ENCODE measurements at places on chromosomes 11 and 22.

- DNase-seq: no peak
These were observed 192.1 kb upstream of the NCAM1 start for GRCh38 chr11:112769170-112769569.

GRCh38 chr11:128165572-128165971 is 421.8 kb downstream of the ETS1 start:
- DNase-seq: no peak

GRCh38 chr11:64670975-64671374 is 52.0 kb downstream of the NRXN2 start:
- no peak for DNase-seq

DNA sequence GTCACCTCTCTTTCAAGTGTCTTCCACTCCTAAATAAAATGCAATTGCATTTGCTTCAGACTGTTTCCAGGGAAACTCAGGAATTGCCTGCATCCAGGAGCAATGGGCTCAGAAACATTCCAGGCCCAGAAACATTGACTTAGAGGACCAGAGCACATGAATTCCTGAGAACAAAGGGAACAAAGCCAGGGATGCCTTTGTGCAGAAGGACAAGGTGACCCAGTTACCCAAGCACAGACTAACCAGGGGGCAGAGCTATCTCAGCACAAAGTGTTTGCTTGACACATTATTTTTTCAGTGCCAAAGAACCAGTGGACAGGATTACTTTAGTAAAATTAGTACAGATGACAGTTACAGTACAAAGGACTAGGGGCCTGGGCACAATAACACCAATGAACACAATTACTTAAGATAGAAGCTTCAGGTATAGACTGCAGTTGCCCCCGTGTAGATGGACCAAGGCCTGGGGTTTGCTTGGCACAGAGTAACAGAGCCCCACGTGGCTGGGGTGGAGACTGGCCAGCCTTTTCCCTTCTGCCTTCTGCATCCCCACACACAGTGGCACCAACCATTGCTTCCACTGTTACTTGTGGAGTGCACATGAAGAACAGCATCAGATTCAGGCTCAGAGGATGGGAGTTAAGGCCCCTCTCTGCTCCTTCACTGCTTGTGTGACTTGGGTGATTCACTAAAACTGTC is 500.8 kb downstream of the INSC start:
- no peak for DNase-seq

DNA sequence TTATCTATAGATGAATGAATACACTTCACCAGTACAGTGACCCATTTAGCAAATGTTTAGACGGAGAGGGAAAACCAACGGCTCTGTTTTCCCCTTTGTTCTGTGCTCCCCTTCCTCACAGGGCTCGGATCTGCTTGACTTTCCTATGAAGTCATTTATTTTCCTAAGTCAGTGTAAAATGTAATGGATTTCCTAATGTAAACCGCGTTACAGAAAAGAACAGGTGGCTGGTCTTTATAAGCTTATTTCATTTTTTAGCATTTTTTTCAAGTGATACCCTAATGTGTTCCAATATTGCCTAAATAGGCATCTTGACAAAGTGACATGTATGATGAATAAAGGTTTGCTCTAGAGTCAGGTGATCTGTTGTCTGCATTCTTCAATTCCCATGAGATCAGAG is 207.5 kb downstream of the PGR start:
- no peak for DNase-seq

DNA sequence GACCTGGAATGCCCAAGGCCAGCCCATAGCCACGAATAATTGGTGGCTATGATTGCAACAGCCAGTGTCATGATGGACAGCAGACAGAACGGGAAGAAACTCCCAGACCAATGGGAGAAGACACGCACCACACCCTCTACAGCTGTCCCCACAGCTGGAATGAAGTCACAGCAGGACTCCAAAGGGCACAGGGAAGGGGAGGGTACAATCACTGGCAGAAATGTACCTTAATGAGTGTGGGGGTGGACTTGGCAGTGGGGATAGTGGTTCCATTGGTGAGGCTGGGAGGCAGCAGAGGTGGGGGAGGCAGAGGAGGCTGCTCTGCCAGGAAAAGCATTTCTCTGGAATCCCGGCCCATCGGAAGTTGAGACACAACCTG is 52.9 kb downstream of the SGSM3 start:
- DNase-seq: no peak

DNA sequence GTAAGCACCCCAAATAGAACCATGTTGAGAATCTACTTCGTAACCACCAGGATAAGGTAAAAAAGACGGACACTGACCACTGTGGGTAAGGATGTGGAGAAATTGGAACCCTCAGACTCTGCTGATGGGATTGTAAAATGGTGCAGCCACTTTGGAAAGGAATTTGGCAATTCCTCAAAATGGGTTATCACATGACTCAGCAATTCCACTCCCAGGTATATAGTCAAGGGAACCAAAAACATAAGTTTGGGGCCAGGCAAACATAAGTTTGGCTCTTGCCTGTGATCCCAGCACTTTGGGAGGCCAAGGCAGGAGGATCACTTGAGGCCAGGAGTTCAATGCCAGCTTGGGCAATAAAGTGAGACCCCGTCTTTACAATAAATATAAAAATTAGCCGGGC is 5.1 kb upstream of the CABP2 start:
- no peak for DNase-seq

- no peak for DNase-seq
These were observed 15.9 kb upstream of the FGF3 start for GRCh38 chr11:69834811-69835800.

GRCh38 chr11:76293189-76293631 is 86.9 kb upstream of the WNT11 start:
- DNase-seq: no peak

- DNase-seq: no peak
These were observed 830 bp downstream of the C11orf97 start for GRCh38 chr11:94513091-94513490.

GRCh38 chr11:46176421-46176820 is 55.2 kb upstream of the PHF21A start:
- no peak for DNase-seq

- no peak for DNase-seq
These were observed 5.0 kb downstream of the ASCL2 start for GRCh38 chr11:2265396-2265795.

DNA sequence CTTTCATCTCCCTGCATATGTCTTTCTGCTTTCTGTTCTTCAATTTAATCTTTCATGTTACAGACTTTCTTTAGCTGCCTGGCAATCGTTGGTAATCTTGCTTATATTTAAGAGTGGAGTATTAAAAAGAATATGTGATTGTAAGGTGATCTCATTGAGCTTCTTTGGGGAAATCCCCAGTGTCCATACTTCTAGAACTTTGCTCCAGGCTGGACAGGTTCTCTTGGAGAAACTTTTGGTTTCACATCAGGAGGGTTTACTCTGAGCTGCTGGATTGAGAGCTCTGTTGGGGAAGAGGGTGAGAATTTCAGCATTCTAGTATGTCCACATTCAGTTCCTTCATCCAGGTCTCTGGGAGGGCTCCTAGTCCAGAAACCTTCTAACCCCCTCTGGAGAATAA is 16.1 kb downstream of the LRRC75B start:
- DNase-seq: no peak

DNA sequence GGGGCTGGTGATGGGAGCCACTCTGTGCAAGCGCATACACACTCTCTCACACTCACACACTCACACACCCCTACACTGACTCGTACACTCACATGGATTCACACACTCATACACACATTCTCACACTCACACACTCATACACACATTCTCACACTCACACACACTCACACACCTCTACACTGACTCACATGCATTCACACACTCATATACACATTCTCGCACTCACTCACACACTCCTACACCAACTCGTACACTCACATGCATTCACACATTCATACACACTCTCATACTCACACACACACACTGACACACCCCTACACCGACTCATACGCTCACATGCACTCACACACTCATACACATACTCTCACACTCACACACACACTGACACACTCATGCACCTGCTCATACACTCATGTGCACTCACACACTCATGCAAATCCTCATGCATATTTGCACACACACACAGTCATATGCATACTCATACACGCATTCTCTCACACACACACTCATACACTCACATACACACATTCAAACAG is 5.1 kb downstream of the KRTAP5-11 start:
- DNase-seq: no peak

GRCh38 chr11:45568049-45568448 is 97.4 kb downstream of the CHST1 start:
- DNase-seq: no peak

GRCh38 chr11:73160005-73160760 is 18.1 kb upstream of the FCHSD2 start:
- DNase-seq: no peak

DNA sequence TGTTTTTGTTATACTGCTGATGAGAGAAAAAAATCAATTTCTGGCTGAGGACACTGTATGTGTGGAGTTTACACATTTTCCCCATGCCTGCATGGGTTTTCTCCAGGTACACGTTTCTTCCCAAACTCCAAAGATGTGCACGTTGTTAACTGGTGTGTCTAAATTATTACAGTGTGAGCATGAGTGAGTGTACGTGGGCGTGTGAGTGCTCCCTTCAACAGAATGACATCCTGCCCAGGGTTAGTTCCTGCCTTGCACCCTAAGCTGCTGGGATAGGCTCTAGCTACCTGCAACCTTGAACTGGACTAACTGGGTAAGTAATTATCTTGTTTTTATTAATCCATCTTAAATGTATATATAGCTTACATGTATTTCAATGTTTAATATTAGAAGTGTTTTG is 5.5 kb downstream of the NPAT start:
- no peak for DNase-seq

GRCh38 chr11:117443266-117444186 is 115.9 kb downstream of the CEP164 start:
- peak; percentile 64 for DNase-seq

DNA sequence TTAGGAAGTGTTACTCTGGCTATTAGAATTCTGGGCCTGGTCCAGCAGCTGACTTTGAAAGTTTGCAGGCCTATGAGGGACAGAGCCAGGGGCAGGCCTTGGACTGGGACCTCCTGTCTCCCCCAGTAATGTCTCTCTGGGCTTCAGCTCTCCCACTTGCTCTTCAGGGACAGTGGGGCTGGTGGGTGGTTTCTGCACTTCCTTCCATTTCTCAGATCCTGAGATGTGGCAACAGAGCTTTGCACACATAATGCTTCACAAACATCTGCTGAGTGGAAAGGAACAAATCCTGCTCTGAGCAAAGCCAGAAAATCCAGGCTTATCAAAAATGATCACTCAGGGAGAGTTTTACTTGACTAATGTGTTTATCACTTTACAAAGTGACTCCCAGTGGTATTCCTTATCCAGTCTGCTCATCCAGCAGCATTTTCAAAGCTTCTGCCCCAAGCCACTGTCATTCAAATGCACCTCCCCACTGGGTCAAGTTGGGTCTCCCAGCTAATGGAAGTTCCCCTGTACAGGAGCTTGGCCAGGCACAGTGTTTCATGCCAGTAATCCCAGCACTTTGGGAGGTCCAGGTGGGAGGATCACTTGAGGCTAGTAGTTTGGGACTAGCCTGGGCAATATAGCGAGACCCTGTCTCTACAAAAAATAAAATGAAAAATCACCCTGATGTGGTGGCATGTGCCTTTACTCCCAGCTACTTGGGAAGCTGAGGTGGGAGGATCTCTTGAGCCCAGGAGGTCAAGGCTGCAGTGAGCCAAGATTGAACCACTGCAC is 13.5 kb upstream of the OSBP2 start:
- DNase-seq: no peak

DNA sequence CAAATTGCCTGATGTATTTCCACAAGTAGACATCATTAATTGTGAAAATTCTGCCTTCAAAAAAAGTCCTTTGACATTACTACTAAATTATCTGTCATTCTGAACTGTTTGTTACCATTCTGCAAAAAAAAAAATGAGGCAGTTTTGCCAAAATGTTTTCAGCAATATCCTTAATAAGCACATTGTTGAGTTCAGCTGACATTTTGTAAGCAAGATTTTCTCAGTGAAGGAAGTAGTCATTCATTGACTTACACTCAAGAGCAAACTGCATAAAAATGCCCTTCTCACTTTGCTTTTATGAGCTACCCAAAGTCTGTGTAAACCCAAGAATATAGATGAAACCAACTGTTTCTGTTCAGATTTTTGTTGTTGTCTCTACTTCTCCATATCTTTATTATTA is 125.9 kb downstream of the UVRAG start:
- DNase-seq: no peak

DNA sequence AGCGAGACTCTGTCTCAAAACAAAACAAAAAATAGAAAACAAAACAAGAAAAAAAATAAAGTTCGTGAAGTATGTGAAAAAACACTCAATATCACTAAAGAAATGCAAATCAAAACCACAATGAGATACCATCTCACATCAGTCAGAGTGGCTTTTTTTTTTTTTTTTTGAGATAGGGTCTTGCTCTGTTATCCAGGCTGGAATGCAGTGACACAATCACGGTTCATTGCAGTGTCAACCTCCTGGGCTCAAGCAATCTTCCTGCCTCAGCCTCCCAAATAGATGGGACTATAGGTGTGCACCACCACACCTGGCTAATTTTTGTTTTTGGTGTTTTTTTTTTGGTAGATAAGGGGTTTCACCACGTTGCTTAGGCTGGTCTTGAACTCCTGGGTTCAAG is 37.5 kb downstream of the ATG16L2 start:
- DNase-seq: no peak

GRCh38 chr22:26740253-26740652 is 82.9 kb downstream of the MIAT start:
- no peak for DNase-seq

DNA sequence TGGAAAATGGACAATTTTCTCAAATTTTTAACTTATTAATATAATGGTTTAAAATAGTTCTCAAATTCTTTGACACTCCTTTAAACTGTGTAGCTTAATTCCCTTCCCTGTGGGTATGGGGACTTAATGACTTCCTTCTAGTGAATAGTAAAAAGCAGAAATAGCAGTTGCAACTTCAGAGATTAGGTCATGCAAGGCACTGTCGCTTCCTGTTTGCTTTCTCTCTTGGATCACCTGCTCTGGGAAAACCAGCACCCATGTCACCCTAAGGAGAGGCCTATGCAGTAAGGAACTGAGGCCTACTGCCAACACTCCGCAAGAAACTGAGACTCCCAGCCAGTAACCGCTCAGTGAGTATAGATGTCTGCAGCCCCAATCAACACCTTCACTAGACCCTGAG is 5.5 kb upstream of the PANX3 start:
- no peak for DNase-seq

DNA sequence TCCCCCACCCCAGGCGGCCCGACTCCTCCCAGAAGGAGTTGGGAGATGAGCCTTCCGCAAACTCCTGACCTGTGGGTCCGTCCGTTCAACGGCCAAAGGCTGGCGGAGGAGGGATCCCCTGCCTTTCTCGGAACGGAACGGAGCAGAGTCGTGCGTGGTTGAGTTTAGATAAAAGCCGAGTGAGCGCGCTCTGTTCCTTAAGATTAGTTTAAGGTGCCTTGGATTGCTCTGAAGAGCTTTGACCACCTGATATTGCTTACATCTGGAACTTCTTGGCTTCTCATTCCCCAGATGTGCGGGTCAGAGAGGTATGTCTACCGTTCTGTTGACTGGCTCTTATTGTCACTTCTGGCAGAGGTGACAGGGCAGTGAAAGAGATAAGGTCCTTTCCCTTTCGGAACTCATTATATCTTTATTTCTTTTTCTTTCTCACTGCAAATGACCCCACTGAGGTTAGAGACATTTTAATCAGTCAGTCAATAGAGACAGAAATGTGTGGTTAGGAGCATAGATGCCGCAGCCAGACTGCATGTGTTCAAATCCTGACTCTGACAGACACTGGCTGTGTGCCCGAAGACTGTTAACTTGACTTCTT is at the start of gene TRIM6:
TRIM6 (plus strand) TSS at position 31 of the 595 bp plus-strand sequence; CDS start at position 292, 261 bp downstream.
- DNase-seq: no peak

GRCh38 chr22:30014244-30014643 is 66.0 kb upstream of the HORMAD2 start:
- no peak for DNase-seq
